Stimulated activated CD8-positive, alpha-beta memory T cell treated with anti-CD3 and anti-CD28 coated beads, Interleukin-2, amount 100 ng/mL, for 48 hours (primary cell): ENCODE measurements at places on chromosomes 2 and 18.
A peak's percentile ranks its signal among the peaks of the same experiment; 100 is the strongest.

DNA sequence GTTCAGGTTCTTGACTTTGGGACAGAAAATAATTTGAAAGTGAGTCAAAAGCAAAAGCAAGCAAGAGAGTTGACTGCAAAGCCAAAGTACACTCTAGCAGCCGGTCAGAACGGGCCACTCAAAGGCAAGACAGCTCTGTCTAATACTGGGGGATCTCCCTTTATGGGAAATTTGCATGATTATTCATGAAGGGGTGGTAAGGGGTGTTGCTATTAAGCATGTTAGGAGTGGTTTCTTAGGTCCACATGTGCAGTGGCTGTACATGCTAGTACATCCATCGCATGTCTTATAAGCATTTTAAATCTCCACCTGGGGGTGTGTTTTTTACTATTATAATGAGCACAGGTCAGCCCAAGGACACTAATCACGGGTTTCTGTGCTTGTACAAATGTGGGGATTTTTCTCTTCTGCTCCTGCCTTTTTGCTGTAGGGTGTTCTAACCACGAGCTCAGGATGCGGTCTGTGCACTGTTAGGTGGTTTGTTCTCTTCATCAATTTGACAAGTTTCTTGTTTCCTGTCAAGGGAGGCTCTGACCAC lies 60.2 kb upstream of the SPP2 start:
- DNase-seq = peak; percentile 34

GRCh38 chr2:112577756-112578155 lies 6.7 kb upstream of the CHCHD5 start:
- no peak for DNase-seq

DNA sequence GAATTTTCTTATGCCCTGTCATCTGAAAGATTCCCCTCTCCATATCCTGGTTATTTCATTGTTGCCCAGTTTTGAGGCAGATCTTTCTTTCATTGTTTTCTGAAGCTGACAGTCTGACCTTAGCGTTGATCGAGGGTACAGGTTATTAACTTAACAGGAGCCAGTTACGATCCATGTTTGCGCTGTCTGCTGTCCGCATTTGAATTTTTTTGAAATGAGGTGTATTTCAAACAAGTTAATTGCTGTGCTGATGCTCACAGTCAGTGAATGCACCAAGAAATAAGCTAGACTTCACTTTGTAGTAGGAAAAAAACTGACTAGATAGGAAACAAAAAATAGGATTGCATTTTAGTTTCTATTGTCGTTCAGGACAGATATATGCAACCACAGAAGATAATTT lies 34.8 kb upstream of the SPAG16 start:
- DNase-seq = no peak

DNA sequence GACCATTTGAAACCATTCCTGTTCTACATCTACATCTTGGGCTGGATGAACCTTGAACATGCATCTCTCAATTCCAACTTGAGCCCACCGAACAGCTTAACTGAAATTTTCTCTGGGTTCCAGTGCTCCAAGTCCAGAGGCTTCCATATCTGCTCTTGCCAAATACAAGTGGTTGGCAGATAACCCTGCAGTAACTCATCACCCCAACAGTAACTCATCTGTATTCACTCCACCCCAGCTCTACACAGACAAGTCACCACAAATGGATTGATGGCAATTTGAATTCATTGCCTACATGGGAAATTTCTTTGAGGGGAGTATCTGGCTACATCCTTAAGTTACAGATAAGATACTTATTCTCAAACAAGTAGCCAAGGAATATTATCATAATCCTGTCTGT lies 502.4 kb upstream of the TNP1 start:
- no peak for DNase-seq

GRCh38 chr2:150924878-150925277 lies 336.8 kb downstream of the RBM43 start:
- DNase-seq = no peak
